ENCODE measurements at places on chromosomes 13 and 19. TPM values are rescaled to one million over a fixed set of nuclear protein-coding genes. Genes with fewer than 3 reads are reported as not detected.

DNA sequence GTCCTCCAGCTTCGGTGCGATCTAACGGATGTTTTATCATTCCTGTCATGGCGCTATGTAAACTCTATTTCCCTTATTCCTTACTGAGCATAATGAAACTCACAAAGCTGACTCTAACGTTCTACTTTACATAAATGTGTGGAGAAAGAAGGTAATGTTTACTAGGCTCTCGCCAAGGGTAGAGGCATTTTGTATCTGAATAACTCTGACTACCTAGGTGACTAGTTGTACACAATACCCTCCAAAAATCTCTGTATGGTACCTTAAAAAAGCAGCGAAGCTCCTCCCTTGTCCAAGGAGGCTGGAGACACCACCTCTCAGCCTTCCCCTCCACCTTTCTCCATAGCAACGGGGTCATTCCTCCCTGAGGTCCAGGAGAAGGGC is 316 bp upstream of the ZNF530 start:
- DNase-seq = no peak
- peak overlapping the region; percentile 61 for H3K4me3 ChIP-seq
- no peak overlapping the region for H3K27ac ChIP-seq
- no peaks in the 10 kb centered on the region for H3K36me3 ChIP-seq
- no peaks in the 10 kb centered on the region for H3K27me3 ChIP-seq

DNA sequence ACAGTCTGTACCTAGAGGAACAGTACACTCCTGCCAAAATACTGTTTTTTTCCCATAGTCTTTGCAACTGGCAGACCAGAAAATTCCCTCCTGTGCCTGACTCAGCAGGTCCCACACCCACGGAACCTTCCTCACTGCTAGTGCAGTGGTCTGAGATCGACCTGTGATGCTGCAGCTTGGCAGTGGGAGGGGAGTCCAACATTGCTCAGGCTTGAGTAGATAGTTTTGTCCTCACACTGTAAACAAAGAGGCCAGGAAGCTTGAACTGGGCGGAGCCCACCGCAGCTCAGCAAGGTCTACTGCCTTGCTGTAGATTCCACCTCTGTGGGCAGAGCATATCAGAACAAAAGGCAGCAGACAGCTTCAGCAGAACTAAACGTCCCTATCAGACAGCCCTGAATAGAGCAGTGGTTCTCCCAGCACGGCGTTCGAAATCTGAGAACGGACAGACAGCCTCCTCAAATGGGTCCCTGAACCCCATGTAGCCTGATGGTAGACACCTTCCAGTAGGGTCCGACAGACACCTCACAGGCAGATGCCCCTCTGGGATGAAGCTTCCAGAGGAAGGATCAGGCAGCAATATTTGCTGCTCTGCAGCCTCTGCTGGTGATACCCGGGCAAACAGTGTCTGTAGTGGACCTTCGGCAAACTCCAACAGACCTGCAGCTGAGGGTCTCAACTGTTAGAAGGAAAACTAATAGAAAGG is 92.7 kb downstream of the SUCLA2 start:
- H3K27me3 ChIP-seq = peaks cover 3% of the 10 kb centered on the region
- H3K4me1 ChIP-seq = peaks cover 16% of the 10 kb centered on the region
- H3K4me3 ChIP-seq = no peak overlapping the region
- DNase-seq = no peak

RGS9BP gene
- not detected for total RNA-seq

- H3K36me3 ChIP-seq = no peaks in the 10 kb centered on the region
- no peak overlapping the region for H3K27ac ChIP-seq
- H3K4me3 ChIP-seq = no peak overlapping the region
Measured at GRCh38 chr13:29858667-29859066, 8.2 kb upstream of the UBL3 start.

DNA sequence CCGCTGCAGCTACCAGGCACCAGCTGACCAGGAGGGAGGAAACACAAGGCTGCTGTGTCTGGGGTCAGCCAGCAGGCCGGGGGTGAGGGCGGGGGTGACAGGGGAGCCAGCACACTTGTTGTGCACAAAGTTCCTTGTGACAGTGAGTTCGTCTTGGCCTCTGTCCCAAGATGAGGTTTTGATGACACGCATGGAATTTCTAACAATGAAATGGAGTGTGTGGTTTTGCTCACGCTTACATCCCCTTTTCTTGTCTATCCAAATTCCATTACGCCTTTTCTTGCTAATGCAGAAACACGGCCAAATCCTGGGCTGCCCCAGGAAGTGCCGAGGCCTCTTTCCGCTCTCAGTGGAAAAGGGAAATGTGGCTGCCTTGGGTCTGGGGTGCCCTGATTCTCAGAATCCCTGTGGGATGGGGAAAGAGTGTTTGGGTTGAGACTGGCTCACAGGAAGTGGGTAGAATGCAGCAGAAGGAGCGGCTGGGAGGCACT is 73.8 kb downstream of the GADD45B start:
- no peaks in the 10 kb centered on the region for H3K36me3 ChIP-seq
- H3K27ac ChIP-seq = no peak overlapping the region
- no peak for DNase-seq
- H3K4me3 ChIP-seq = no peak overlapping the region
- H3K4me1 ChIP-seq = peaks cover 23% of the 10 kb centered on the region
- H3K27me3 ChIP-seq = no peaks in the 10 kb centered on the region

All from endothelial cell of umbilical vein (primary cell).